Stimulated activated CD4-positive, alpha-beta T cell treated with anti-CD3 and anti-CD28 coated beads, Interleukin-4, amount 100 ng/mL, for 4 hours (primary cell): ENCODE measurements at places on chromosomes 6 and 20.

DNA sequence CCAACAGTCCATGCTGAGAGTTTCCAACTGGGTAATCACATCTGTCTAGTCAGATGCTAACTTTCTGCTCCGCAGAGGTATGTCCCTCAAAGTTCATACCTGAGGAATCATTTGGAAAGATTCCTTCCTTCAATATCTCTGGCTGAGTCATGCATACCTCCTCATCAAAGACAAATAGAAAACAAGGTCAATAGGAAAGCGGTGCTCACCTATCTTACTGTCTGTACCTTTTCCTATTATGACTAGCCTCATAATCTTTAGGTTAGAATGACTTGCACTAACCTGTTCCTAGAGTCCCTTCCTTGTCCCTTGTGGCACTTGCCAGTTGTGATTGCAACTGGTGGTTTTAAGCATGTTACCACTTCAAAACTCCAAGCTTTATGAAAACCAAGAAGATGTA lies 78.2 kb upstream of the PTPRK start:
- no peak for DNase-seq

- no peak for DNase-seq
Observed at GRCh38 chr6:24797596-24798216, 1.0 kb downstream of the ARMH2 start.

DNA sequence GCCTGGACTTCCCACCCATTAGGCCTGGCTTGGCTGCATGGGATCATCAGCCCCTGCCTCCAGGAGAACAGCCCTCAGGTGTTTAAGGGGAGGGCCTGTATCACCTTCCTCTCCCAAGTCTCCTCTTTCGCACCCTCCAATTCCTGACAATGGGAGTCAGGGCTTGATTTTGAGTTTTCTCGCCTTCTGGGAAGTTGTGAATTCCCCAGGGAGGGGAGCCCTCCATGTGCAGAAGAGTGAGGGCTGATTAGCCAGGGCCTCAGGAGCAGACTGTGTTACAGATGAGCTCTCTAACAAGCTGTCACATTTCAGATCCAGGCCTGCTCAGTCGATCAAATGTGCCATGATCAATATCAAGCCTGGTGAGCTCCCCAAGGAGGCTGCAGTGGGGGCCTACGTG lies 42.4 kb downstream of the CNBD2 start:
- no peak for DNase-seq

DNA sequence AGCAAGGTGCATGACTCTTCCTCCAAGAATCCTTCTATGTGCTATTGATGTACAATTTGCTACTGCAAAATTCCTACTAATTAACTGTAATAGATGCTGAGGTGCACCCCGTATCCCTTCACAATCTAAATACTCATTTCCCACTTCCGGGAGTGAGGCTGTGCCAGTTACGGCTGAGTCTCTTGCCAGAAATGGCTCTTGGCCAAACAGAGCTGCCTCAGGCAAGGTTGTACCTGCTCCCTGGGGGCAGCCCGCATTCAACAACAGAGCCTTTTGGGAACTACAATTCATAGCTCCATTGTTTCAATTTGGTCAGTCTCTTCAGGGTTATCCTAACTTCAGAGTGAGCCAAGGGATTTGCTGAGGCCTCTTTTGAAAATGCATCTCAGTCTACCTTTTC lies 789.8 kb upstream of the MAP3K7 start:
- DNase-seq, result no peak

DNA sequence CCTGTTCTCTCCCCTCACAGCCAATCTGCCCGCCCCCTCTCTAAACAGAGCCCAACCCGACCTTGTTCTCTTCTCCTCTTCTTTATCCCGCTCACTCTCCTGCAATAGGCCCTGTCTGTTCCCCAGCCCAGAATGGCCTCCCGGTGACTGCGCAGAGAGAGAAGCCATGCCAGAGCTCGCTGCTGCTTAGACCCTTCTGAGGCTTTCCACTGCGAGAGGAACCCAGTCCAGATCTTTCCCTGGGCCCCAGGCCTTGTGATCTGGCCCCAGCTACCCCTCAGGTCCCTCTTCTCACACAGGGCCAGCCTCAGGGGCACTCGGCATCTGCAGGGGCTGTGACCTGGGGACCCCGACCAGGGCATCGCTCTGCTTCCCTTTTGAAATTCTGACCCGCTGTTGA lies 58.1 kb downstream of the TMEM242 start:
- DNase-seq, result no peak

DNA sequence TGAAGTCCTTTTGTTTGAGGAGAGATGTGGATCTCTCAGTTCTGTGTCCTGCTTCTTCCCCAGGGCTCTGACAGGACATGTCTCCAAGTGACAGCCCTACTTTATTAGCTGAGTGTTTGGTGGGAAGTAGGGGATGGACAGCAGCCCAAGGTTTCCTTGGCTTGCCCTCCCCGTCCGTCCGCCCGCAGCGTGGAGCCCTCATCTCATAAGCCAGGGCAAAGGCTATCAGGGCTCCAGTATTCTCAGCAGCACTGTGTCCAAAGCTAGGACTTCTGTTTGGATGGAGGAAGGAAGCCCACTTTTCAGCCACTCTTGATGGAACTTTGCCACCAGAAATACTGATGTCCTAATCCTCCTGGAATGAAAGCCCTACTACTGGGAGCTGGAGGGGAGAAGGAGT lies 13.6 kb downstream of the CDC5L start:
- DNase-seq, result no peak

GRCh38 chr6:118770112-118770788 lies 118.9 kb upstream of the CEP85L start:
- no peak for DNase-seq

DNA sequence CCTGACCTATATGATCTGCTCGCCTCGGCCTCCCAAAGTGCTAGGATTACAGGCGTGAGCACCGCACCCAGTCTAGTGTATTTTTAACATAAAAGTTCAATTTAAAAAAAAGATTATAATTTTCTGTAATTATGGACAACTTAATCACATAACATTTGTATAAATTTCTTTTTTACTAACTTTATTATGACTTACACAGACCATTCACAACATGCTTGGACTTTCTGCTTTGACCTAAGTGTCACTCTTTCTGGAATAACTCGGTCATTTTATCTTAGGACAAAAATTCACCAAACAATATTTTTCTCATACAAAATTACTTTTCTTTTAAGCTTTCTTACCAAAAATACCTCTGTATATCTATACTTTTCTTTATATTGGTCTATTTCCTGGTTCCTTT lies 15.4 kb upstream of the IL22RA2 start:
- DNase-seq, result no peak

DNA sequence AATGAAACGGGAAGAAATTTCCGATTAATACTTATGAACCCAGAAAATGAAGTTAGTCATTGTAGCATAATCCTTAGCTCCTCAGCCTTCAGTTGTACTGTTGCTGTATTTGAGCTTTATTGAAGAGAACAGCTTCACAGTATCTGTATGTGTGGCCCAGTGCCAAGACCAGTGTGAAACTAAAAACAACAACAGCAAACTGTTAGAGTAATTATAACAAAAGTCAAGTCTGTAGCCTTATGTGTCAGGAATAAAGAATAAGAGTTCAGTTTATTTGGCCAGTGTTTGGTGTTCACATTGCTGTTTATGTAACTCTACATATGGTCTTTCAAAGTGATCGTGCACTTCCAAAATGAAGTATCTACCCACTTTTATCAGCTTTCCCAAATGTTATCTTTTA lies 70.9 kb downstream of the ARID1B start:
- DNase-seq, result no peak

DNA sequence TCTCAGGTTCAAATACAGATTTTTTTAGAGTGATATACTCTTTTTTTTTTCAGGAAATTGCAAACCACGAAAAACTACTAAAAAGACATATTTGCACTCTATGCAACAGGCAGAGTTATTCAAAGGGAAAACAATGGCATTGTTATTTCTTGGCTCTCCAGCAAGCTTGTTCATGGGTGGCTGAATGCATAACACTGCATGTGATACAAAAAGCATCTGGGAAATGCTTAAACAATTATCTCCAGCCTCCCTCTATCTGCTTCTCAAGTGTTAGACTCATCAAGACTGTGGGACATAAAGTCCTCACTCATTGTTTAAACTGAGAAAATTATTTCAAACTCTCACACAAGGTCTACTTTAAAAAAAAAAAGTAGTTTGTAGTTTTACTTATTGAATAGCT lies 7.3 kb upstream of the COL12A1 start:
- no peak for DNase-seq

- DNase-seq, result no peak
Observed at GRCh38 chr20:45456632-45457031, 12.9 kb upstream of the WFDC2 start.

DNA sequence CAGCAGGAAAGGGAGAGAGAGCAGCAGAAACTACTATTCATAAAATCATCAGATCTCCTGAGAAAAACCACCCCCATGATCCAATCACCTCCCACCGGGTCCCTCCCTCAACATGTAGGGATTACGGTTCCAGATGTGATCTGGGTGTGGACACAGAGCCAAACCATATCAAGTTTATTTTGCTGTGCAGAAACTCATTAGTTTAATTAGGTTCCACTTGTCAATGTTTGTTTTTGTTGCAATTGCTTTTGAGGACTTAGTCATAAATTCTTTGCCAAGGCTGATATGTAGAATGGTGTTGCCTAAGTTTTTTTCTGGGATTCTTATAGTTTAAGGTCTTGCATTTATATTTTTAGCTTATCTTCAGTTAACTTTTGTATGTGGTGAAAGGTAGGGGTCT lies 422.0 kb upstream of the HS3ST5 start:
- DNase-seq, result no peak

DNA sequence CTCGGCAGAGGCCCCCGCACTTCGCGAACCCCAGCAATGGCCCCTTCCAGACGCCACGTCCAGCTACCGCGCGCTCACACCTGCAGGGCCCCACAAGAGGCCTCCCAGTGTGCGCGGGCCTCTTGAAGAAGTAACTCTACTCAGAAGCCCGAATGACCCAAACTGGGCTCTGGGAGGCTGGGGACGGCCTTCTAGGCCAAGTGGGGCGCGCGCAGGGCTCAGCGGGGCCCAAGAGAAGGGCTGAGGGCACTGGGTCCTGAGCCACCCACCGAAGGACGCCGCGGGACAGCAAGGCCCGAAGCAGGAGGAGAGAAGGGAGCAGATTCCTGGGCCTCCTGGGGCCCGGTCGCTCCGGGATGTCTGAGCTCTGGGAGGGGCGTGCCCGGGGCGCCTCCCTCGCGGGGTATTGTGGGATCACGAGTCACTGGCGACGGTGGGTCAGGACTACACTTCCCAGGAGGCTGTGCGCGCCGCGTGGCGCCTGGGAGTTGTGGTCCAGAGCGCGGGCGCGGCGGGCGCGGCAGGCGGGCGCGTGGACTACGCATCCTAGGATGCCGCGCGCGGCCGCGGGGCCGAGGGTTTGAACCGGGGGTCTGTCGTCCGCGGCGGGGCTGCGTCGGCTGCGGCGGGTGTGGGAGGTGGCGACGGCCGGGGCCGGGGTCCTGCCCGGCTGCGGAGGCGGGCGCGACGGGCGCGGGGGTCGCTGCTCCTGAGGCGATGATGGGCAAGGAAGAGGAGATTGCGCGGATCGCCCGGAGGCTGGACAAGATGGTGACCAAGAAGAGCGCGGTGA lies at the start of gene TCEA2:
TSS of gene TCEA2 (plus strand) at position 603 of the 793 bp plus-strand sequence. CDS start at position 718, 115 bp downstream.
- peak; percentile 93 for DNase-seq

DNA sequence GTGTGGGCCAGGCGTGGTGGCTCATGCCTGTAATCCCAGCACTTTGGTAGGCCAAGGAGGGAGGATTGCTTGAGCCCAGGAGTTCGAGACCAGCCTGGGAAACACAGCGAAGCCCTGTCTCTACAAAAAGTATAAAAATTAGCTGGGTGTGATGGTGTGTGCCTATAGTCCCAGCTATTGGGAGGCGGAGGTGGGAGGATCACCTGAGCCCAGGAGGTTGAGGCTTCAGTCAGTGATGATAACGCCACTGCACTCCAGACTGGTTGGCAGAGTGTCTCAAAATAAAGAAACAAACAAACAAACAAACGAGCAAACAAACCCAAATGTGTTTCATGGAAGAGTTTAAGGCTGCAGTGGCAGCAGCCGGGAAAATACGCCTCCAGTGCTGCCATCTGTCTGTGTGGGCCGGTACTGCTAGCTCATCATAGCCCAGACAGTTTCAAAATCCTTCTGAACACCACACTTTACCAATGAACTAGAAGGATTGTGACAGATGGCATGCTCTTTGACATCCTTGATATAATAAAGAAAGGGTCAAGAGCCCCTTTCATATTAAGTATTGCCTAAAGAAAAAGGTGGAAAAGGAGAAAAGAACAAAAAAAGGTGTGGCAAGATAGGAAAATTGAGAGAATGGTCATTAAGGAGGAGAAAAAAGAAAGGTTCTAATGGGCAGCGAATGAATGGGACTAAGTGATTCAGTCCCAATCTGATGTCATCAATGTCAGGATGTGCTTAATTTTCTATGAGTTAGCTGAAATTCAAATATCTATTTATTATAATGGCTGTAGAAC lies 298.6 kb downstream of the SYNE1 start:
- peak; percentile 31 for DNase-seq

- no peak for DNase-seq
Observed at GRCh38 chr6:169940481-169941271, 189.3 kb downstream of the ERMARD start.

DNA sequence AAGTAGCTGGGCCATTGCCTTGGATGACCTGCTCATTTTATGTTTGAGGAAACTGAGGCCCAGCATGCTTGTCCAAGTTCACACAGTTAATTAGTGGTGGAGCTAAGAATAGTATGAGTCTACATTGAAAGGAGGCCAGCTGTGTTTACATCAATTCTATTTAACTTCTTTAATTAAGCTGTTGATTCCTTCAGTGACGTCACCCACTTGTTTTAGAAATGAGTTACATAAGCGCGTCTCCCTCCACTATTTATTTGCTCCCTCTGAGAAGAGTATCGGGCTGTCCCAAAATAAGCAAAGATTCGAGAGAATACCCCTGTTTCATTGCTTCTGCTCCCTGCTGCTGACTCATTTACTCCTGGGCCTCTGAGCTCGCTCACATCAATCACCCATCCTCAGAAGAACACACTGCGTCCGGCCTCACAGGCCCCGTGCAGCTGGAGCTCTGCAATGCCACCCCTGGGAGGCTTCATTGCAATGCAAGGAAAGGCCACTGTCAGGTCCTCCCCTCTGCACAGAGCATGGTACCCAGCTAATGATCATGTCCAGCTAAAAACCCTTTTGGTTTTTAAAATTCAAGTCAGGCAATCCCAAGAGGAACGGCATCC lies 74.8 kb upstream of the BMP2 start:
- no peak for DNase-seq

DNA sequence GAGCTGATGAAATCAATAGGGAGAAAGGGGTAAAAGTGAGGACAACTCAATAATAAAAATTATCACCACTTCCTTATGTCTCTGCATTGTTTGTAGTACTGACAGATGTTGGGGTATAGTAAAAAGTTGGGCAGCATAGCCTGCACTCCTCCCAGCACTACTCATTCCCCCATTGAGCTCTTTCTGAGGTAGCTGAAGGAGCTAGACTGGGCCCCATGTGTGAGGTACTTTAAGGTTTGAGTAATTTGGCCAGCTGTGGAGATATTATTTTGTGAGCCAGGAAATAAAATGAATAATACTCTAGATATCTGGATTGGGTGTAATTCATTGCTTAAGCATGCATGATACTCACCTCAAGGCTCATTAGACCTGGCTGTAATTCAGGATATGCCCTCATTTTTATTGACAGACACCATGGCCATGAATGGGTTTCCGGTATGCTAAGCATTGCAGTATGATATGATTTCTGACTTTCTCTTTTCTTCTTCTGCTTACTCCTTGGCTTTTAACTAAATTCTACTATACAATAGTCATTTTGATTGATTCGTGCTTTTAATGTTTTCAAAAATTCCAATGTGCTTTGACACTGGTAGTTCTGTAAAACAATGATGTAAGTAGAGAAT lies 283.9 kb upstream of the RIMS1 start:
- no peak for DNase-seq

GRCh38 chr6:82862543-82862942 lies 203.1 kb downstream of the UBE3D start:
- no peak for DNase-seq
